ENCODE measurements at places on chromosomes 3 and 15.
A peak's percentile ranks its signal among the peaks of the same experiment; 100 is the strongest.

- DNase-seq, result no peak
Observed at GRCh38 chr3:12044860-12045259, 40.7 kb downstream of the SYN2 start.

- DNase-seq, result peak; percentile 64
Observed at GRCh38 chr3:61966200-61966599, 404.8 kb downstream of the PTPRG start.

- peak; percentile 1 for DNase-seq
Observed at GRCh38 chr3:123229145-123229544, 27.4 kb downstream of the SEC22A start.

DNA sequence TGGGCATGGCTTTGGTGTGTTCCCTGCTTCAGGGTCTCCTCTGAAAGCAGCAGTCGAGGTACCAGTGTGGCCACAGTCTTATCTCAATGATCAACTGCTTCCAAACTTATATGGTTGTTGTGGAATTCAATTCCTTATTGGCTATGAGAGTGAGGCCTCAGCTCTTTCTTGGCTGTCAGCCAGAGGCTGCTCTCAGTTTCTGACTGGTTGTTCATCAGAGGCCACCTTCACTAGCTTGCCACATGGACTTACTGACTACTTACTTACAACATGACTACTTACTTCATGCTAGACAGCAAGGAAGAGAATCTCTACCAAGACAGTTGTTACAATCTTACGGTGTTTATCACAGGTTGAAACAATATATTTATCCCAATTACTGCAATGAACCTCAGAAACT, 789.2 kb downstream of the DIPK2A start:
- no peak for DNase-seq

- peak; percentile 61 for DNase-seq
Observed at GRCh38 chr15:90154861-90155626, 46.1 kb upstream of the SEMA4B start.

Measured in kidney glomerular epithelial cell (primary cell).